ENCODE measurements at places on chromosomes 13 and 19. TPM values are rescaled to one million over a fixed set of nuclear protein-coding genes. Genes with fewer than 3 reads are reported as not detected.

The IFI30 gene
- 10.1 TPM for total RNA-seq

The SRRM5 gene
- total RNA-seq, result 0.40 TPM

The CLDND2 gene
- total RNA-seq, result 0.34 TPM

DNA sequence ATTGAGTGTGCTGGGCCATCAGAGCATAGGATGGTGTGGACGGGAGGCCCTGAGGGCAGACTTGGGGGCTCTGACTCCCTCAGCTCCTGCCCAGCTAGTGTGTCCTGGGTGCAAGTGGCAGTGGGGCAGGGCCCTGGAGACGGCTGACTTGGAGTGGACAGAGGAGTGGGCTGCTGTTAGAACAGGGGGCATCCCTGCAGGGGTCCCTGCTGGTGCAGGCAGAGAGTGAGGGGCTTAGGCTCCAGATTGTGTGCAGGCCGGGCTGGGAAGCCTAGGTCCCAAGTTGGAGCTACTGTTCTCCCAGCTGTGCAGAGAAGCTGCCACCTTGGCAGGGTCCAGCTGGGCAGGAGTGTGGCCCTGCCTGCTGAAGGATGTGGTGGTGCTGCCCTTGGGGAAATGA, 8.6 kb downstream of the KCTD15 start:
- no peak for DNase-seq

The GPC5 gene
- not detected for total RNA-seq

The ZSWIM9 gene
- 4.8 TPM for total RNA-seq

The FUT6 gene
- not detected for total RNA-seq

The PDX1 gene
- not detected for total RNA-seq

- no peak for DNase-seq
Observed at GRCh38 chr13:105370011-105370650, 1165.3 kb downstream of the EFNB2 start.

The CEACAM3 gene
- total RNA-seq, result 0.25 TPM

All from T-helper 17 cell (primary cell).